ENCODE measurements at places on chromosomes 3 and 15. TPM values are rescaled to one million over a fixed set of nuclear protein-coding genes. Genes with fewer than 3 reads are reported as not detected.

Gene TM2D3
- 25.9 TPM for total RNA-seq

Gene LRRC31
- not detected for total RNA-seq

Gene ROPN1
- total RNA-seq = not detected

Gene RHOA
- total RNA-seq = 359 TPM

Gene MKRN3
- 0.37 TPM for total RNA-seq

Gene MAP4
- 94.1 TPM for total RNA-seq

Gene CILP
- total RNA-seq = 6.7 TPM

Gene GABRR3
- not detected for total RNA-seq

Gene SLC28A1
- total RNA-seq = not detected

Gene PDZRN3
- 46.0 TPM for total RNA-seq

Gene CMTM8
- total RNA-seq = 15.5 TPM

Gene CACNA1D
- 0.98 TPM for total RNA-seq

Gene LDHAL6B
- total RNA-seq = not detected

Gene TNNC1
- not detected for total RNA-seq

Gene TGM4
- not detected for total RNA-seq

Gene SPINT1
- 0.24 TPM for total RNA-seq

Gene PLA2G4B
- 0.94 TPM for total RNA-seq

Gene FGF7
- 129 TPM for total RNA-seq

Gene TMED3
- total RNA-seq = 126 TPM

Gene LRRC28
- total RNA-seq = 28.3 TPM

Gene SCG3
- total RNA-seq = 0.05 TPM

Gene ADGRG7
- total RNA-seq = not detected

Gene TIMP4
- 54.6 TPM for total RNA-seq

Gene RBP2
- total RNA-seq = not detected

Gene SLC15A2
- 0.54 TPM for total RNA-seq

Gene ZMAT3
- total RNA-seq = 63.0 TPM

Gene FBXL22
- total RNA-seq = not detected

Gene TMEM207
- total RNA-seq = not detected

Gene CISH
- total RNA-seq = 3.5 TPM

Gene SCN10A
- not detected for total RNA-seq

Gene SNX1
- total RNA-seq = 67.2 TPM

Gene ZNF620
- 0.29 TPM for total RNA-seq

Gene IL5RA
- total RNA-seq = not detected

Gene KLHL40
- not detected for total RNA-seq

Gene CCR3
- total RNA-seq = not detected

Gene SEMA3G
- 0.06 TPM for total RNA-seq

Gene ROPN1B
- not detected for total RNA-seq

Gene SPRED1
- total RNA-seq = 29.6 TPM

Gene MBD4
- total RNA-seq = 18.1 TPM

Gene TRPM1
- not detected for total RNA-seq

Gene NR1I2
- not detected for total RNA-seq

Gene THBS1
- total RNA-seq = 614 TPM

Gene CNTN3
- not detected for total RNA-seq

Gene PLAAT1
- total RNA-seq = not detected

Gene TMEM108
- not detected for total RNA-seq

Gene GPR149
- total RNA-seq = not detected

Gene PLSCR5
- not detected for total RNA-seq

Gene CHL1
- 0.15 TPM for total RNA-seq

Gene ARNT2
- total RNA-seq = 6.9 TPM

Gene GNAT1
- not detected for total RNA-seq

Gene GOLGB1
- 41.1 TPM for total RNA-seq

Gene SENP2
- total RNA-seq = 12.9 TPM

Gene CAMP
- not detected for total RNA-seq

Gene C2CD4B
- total RNA-seq = 1.2 TPM

Gene DPPA2
- total RNA-seq = not detected

Gene RTF1
- total RNA-seq = 26.5 TPM
